ENCODE measurements at places on chromosomes 3 and 15.
A peak's percentile ranks its signal among the peaks of the same experiment; 100 is the strongest.

DNA sequence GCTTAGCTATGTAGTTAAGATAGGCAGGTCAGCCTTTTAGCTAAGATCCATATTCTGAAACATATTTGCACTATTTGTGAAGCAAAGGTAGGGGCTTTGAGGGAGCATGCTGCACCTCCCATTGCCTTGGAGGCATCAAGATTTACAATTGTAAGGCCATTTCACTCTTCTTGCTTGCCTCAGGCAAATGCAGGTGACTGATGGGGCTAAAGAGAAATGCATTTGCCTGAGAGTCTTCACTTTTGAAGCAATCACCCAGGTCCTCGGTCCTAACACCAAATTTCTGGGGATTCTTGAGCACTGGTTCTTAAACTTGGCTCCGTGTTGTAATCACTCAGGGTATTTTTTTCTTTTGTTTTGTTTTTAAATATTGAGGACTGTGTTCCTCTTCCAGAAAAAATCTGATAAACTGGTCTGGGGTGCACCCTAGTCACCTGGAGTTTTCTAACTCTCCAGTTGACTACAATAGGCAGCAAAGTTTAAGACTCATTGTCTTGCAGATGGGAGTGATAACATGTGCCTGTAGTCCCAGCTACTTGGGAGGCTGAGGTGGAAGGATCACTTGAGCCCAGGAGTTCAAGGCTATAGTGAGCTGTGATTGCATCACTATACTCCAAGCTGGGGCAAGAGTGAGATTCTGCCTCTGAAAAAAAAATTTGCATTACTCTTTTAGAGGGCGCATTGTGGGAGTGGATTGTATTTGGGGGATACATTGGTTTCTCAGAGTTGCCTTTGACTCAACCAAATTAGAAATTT, 68.1 kb downstream of the EOMES start:
- no peak for DNase-seq

DNA sequence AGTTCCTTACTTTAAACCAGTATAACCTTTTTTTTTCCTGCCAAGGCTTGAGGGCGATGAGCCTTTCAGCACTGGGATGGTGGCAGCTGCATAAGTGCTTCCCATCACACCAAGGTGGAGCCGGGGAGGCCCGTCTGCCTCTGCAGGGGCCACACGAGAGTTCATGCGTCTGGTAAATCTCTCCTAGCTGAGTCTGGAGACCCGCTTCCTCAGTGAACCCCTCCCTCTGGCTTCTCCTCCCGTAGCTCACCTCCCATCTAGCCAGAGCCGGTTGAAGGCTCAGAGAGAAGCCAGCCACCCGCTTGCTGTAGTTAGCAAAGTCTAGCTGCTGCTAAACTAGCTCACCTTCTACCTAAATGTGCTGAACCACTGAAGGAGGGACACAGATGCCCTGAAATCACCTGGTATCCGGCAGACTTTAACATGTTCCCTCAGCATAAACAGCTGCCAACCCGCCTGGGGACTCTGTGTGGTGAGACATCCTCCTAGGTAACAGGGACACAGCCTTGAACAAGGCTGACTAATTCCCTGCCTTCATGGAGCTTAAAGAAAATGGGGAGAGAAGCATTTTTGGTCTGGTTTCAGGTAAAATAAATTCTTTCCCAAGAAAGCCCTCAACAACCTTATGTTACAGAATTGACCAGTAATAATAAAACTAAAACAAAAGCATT, 42.9 kb downstream of the RLBP1 start:
- DNase-seq, result no peak

DNA sequence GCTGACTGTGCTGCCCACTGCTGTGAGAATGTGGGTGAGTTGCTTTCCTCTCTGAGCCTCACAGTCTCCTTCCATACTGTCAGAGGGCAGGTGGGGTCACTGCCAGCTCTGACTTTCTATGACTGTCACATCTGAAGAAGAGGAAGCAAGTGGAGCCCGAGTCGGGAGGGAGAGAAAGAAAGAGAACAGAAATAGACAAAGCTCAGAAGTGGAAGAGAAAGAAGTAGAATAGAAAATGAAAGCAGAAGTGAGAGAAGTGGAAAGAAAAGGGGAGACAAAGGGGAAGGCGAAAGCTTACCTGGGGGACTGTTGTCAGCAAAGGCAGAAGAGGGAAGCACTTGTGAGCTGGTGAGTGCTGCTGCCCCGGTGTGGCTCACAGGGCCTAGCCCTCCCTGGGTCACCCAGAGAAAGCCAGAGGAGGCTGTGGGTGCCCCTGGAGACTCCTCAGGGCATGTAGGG, 57.9 kb downstream of the EPHB1 start:
- peak; percentile 60 for DNase-seq

GRCh38 chr15:68706931-68707330, 113.8 kb downstream of the ANP32A start:
- DNase-seq, result no peak

GRCh38 chr3:14689247-14689980, 14.5 kb downstream of the C3orf20 start:
- no peak for DNase-seq

DNA sequence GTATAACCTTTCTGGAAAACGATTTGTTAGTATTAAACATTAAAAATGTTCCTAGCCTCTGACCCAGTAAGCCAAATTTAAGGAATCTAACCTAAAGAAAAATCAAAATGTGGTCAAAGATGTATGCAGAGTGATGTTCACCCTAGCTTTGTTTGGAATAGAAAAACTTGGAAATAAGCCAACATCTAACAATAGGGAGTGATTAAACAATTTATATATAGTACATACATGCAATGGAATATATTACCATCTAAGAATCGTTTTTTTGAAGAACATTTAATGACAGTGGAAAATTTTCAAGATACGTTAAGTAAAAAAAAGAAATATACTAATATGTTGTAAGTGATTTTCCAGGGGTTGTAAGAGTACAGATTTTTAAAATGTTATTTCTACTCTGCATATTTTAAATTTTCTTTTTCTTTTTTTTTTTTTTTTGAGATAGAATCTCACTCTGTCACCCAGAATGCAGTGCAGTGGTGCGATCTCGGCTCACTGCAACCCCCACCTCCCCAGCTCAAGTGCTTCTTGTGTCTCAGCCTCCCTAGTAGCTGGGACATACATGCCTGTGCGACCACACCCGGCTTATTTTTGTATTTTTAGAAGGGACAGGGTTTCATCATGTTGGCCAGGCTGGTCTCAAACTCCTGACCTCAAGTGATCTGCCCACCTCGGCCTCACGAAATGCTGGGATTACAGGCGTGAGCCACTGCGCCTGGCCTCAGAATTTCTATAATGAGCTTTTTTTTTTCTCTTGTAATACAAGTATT, 54.9 kb downstream of the ANP32A start:
- no peak for DNase-seq

- DNase-seq, result no peak
Measured at GRCh38 chr15:27062951-27063350, 92.0 kb downstream of the GABRG3 start.

- no peak for DNase-seq
Measured at GRCh38 chr3:117201901-117202774, 492.6 kb downstream of the TUSC7 start.

DNA sequence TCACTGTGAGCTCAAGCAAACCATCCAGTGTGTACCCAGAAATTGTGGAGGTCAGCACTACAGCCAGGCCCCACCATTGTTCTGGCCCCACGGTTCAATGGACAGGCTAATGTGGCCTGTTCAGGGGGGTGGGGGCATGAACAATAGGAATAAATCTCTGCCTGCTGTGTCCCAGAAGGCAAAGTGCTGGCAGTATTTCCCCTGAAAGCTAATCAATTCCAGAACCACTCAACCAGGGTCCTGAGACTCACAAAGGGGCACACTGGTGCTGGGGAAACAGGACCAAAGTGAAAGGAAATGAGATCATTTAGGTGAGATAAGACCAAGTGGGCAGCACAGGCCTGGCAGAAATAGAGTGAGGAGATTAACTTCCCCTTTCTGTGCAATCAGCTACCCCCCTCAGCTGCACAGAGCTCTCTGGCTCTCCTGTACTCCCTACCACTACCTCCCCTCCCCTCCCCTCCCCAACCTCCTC, 11.5 kb downstream of the CRYGS start:
- no peak for DNase-seq

- no peak for DNase-seq
Measured at GRCh38 chr3:98026425-98027084, 8.6 kb downstream of the GABRR3 start.

DNA sequence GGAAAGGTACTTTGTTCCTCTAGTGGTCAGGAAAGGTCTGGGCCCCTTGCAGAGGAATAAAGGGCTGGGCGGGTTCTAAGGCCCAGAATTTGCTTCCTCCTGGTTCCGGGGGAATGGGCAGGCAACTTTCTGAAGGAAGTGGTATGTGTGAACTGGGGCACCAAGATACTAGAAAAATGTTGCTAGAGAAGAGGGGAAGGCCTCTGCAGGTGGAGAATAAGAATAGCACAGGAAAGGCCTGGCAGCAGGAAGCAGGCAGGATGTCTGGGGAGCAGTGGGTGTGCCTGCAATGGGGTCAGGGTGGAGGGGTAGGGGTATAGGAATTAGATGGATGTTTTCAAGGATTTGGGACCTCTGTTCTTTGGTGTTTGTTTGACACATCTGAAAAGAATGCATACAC, 2.0 kb downstream of the SLC22A13 start:
- no peak for DNase-seq

GRCh38 chr15:42608110-42608531, 32.7 kb downstream of the STARD9 start:
- DNase-seq, result no peak

- DNase-seq, result no peak
Measured at GRCh38 chr3:177703788-177704187, 506.5 kb upstream of the TBL1XR1 start.

DNA sequence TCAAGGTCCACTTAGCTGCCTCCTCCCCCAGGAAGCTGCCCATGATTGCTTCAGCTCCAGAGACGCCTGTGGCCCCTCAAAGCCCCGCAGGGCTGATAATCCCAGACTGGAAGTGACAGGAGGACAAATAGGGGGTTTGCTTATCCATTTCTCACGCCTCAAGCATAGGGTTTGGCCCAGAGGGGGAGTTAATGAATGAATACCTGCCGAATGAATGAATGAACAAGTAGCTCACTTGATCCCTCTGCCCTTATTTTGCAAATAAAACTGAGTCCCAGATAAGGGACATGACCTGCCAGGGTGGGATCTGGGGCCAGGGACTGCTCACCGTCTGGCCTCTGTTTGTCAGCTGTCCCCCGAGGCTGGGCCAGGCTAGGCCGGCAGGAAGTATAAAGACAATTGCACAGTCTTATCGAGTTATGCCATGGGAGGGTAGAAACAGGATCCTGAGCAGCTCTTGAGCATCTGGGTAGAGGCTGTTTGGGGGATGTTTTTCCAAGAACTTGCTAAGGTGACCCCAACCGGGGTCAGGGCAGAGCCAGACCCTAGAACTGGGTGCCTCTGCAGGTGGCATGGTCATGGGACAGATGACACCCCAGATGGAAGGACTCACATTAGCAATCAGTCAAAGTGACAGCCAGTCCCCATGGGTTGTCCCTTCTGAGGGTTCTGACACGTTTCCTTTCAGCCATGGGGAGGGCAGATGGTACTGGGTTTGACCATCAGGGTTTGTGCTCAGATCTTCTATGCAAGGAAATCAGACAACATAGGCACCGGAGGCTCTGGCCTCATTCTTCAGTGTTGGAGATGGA, 45.0 kb downstream of the IQSEC1 start:
- no peak for DNase-seq

- no peak for DNase-seq
Measured at GRCh38 chr15:43796566-43796965, 3.5 kb downstream of the SERINC4 start.

- no peak for DNase-seq
Measured at GRCh38 chr3:117547956-117548550, 838.5 kb downstream of the TUSC7 start.

- DNase-seq, result no peak
Measured at GRCh38 chr15:97652041-97652440, 308.5 kb upstream of the ARRDC4 start.

DNA sequence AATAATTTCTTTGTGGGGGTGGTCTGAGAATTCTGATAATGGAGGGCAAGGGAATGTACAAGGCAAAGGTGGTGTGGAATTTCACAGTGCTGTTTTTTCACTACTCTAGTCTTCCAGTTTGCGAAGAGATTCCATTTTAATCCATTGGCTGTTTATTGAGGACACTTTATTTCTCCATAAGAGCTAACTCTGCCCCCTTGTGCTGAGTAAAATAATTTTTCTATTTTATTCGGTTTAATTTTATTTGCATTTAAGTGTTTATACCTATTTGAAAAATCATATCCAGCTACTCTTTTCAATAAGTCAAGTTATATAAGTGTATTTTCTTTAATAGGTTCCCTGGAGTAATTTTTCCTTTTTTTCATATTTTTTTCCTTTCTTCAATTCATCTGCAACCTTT, 840.1 kb downstream of the TUSC7 start:
- no peak for DNase-seq

- no peak for DNase-seq
Measured at GRCh38 chr15:38861108-38861507, 296.5 kb upstream of the RASGRP1 start.

DNA sequence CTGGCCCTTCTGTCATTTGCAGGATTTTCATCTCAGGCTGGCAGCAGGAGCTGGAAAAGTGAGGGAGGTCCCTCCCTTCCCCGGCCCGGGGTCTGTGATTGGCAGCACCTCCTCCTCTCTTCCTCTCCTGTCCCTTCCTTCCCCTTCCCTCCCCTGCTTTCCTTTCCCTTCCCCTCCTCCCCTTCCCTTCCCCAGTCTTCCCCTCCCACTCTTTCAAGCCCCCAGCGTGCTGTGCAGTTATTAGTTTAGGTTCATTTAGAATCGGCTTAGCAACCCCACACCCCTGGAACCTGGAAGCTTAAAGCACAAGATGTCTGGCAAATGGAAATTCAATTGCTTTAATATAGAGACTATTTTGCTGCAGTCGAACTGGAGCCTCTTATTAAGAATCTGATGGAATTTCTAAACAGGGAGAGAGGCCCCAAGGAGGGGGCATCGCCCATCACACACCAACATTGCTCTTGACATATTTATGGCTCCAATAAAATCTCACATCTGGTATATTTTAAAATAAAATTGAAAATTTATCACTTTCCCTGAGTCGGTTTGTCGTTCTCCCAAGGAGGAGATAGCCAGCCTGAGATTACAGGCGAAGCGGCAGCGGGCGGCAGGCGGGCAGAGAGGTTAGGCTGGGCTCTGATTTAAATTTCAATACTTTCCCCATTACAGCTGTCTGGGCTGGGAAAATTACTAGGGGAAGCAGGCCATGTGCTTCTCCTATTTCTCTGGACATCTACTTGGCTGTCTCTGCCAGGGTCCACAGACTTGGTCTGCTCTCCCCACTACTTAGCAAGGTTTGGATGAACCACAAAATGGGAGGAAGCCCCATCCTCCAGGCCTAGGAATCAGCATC, 98.9 kb downstream of the LINGO1 start:
- no peak for DNase-seq
